Neural progenitor cell (in vitro differentiated cells): ENCODE measurements at places on chromosomes 6 and 20.

DNA sequence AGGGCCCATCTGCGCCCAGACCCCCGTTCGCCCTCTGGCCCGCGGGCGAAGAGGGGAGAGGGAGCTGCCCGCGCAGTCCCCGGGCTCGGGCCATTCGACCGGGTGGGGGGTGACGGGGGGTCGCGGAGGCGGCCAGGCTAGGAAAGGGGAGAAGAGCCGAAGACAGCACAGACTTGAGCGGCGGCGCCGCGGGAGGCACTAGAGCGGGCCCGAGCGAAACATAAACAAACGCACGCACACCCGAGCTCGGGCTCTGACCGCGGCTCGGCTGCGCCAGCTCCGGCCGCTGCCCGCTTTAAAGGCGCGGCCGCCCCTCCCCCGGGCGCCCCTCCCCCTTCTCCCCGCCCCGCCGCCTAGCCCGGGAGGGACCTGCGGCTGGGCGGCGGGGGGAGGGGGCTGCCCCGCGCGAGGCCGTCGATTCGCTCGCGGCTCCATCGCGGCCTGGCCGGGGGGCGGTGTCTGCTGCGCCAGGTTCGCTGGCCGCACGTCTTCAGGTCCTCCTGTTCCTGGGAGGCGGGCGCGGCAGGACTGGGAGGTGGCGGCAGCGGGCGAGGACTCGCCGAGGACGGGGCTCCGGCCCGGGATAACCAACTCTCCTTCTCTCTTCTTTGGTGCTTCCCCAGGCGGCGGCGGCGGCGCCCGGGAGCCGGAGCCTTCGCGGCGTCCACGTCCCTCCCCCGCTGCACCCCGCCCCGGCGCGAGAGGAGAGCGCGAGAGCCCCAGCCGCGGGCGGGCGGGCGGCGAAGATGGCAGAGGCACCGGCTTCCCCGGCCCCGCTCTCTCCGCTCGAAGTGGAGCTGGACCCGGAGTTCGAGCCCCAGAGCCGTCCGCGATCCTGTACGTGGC, at the start of gene FOXO3:
Gene FOXO3, plus strand, starts transcription at position 455 of the 846 bp plus-strand sequence. Its CDS starts 292 bp downstream, at position 747.
- DNase-seq = peak; percentile 95

DNA sequence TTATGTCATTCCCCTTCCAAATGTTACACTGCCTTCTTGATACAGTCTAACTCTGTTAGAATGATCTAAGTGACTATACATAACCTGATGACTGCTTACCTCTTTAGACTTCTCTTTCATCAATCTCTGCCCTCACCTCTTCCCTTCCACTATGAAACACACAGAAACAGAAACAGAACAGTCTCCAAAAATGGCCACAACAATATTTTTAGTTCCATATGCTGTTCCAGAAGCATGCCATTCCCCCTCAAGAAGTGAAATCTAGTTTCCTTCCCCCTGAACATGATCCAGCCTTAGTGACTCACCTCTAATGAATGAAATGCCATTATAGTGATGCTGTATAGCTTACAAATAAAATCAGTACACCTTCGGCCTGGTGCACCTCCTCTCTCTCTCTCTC, 229.3 kb upstream of the TENT5A start:
- DNase-seq = no peak

- peak; percentile 58 for DNase-seq
Measured at GRCh38 chr20:63224412-63225081, 8.6 kb upstream of the YTHDF1 start.

DNA sequence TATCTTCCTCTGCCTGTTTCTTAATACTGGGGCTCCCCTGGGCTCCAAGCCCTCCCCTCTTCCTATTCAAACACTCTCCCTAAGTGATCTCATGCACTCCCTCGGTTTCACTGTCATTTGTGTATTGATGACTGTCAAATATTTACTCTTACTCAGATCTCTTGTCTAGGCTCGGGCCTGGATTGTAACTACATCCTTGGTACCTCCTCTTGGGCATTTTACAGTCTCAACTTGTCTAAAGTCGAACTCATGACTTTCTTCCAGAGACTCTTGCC, 189.4 kb upstream of the PRDM1 start:
- DNase-seq = no peak

DNA sequence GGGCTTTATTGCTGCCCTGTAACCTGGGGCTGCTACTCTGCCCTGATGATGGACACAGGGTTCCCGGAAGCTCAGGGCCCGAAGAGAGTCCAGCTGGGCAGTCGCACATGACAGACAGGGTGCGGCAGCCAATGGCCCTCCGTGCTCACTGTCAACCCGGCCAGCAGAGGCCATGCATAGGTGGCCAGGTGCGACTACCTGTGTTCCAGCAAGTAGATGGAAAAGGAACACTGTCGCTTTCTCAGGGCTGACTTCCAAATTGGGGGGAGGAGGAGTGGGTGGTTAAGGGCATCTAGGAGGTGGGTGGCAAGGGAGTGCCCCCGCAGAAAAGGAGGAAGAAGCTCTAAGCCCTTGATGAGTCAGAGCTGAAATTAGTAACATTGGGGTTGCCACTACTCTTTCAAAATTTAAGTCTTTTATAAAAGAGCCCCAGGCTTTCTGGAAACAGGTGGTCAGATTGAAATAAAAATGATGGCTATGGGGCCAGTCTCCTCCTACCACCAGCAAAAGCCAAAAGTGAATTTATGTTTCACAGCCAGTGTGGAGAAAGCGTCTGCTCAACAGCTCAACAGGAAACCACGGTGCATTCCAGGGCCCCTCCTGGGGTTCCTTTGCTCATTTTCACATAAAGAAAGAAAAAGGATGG, 2.3 kb upstream of the RAMACL start:
- no peak for DNase-seq
